ENCODE measurements at places on chromosomes 5 and 9.

DNA sequence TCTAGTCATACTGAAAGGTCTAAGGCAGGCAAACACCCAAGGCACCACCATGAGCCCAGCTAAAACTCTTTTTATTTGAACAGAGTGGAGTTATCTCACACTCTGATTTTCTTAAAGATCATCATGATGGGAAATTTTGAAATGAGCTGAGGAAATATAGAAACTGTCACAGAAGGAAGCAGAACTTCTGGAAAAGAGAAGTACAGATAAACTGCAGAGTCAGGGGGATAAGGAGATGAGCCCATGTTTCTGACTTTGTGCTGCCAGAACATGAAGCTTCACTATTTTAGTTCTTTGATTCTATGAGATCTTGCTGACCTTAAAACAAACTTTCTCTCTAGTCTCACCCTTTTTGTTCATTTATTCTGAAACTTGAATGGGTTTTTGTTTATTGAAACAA, 406.5 kb upstream of the EDIL3 start:
- DNase-seq, result no peak

GRCh38 chr5:51860532-51861018, 477.3 kb downstream of the ISL1 start:
- DNase-seq, result no peak

- no peak for DNase-seq
Observed at GRCh38 chr9:121313458-121314152, 45.6 kb downstream of the GSN start.

- no peak for DNase-seq
Observed at GRCh38 chr5:14762549-14763216, 98.2 kb downstream of the OTULIN start.

- DNase-seq, result no peak
Observed at GRCh38 chr5:159340511-159340910, 10.2 kb upstream of the IL12B start.

- no peak for DNase-seq
Observed at GRCh38 chr5:134948911-134949310, 18.8 kb upstream of the CATSPER3 start.
